ENCODE measurements at places on chromosomes 4 and X.

DNA sequence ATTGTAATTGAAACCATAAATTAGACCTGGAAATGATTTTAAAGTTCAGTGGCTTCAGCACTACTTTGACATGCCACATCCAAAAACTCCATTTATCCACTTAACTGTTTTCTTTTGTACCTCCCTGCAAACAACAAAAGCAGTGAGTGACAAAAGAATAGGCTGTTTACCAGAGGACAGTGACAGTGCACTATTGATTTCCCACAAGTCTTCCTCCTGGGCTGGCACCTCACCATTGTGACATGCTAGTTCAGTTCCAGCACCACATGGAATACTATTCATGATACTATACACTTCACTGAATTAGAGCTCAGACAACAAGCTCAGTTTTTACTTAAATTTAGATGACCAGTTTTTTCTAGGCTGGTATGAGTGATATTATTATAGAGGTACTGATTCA is 29.3 kb downstream of the MOSPD2 start:
- DNase-seq, result no peak

- peak; percentile 50 for DNase-seq
Measured at GRCh38 chr4:141133146-141133998, at the start of gene RNF150. Gene RNF150 (minus strand): TSS chr4:141133469.

- no peak for DNase-seq
Measured at GRCh38 chr4:71201817-71202576, 136.8 kb upstream of the SLC4A4 start.

DNA sequence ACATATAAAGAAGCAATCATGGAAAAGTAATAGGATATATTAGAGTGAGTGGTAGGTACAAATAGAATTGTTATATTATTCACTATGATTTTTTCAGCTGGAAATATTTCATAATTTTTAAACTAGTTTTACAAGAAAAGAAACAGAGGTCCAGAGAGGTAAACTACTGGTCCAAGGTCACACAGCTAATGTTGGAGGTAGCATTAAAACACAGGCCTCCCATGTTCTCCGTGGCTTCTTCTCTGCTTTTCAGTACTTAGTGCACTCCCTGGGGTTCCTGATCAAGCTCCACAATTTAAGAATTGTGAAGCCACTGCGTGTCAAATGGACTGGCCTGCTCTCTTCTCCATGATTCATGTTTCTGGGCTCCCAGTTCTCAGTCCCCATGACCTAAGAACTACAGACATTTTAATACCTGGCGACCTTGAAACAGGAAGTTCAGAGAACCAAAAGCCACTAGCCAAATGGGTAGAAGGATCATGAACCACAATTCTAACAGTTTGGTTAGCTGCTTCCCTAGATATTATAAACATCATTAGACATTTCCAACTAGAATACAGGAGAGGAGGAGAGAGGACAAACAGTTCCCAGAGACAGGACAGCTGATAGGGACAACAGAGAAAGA is 172.0 kb upstream of the KLF3 start:
- DNase-seq, result no peak

DNA sequence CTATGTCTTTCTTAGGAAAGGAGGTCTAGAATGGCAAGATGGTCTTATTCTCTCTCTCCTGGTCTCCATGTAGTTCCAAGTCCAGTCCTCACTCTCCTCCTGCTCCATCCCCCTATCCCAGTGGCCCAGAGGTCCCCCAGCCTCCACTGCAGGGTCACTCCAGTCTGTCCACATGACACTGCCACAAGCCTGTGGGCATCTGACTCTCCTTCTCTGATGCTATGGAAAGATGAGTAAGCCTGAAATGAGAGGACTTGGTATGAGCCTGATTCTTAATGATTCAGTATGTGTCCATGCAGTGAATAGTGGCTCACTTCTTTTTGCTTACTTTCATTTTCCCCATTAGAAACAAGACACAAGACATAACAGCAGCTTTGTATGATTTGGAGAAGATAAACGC is 516.8 kb upstream of the ADGRL3 start:
- DNase-seq, result no peak

GRCh38 chr4:76758996-76759395 is 138.9 kb downstream of the SOWAHB start:
- DNase-seq, result no peak

DNA sequence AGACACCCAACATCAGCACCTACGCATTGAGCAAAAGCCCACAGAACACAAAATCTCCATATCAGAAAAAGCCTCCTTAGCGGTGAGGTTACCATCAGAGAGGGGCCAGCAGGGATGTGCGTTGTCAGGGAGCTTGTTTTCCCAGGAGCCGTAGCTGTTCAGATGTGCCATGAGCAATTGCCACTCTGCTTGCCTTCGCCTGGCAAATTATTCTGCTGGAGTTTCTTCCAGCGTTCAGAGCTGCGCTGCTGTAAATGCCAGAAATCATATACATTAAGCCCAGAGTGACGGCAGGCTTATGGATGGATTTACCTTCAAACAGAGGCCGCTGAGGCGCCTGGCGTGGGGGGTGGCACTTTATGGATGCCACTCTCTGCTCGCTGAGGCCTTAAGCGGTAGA is 632.3 kb downstream of the BCOR start:
- DNase-seq, result no peak

DNA sequence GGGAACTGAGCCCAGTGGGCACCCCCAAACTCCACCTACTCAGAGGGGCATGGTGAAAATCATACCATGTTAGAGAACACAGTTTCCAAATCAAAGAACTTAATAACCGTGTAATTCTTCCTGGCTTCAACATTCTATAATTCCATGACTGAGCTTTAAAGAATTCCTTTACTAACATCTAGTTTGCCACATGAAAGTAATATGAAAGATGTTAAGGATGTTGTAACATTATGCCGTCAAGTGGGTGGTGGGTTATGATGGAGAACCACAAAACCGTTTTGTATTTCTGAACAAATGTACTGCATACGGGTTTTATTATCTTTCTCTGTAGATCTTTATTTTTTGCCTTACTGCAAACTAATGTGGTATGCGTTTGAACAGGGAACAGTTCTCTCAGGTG is 549.0 kb upstream of the MAGEB2 start:
- DNase-seq, result no peak

GRCh38 chr4:113756005-113756410 is 5.5 kb downstream of the CAMK2D start:
- DNase-seq, result peak; percentile 63

DNA sequence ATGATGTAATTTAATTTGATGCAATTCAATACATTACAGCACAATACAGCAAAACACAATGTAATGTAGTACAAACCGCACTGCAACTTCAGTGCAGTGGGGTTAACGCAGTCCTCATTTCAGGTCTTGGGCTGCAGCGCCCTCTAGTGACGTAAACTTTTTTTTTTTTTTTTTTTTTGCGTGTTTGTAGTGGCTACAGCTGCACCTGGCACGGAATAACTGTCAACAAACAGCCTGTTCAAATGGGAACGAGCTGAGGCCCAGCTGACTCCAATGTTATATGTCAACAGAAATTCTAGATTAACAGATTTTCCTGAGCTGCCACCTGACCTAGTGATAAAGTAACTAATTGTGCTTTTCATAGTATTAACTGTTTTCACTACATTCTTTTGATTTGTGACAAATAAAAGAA is 33.5 kb upstream of the RASSF6 start:
- peak; percentile 34 for DNase-seq

- DNase-seq, result no peak
Measured at GRCh38 chr4:123846561-123846960, 450.0 kb downstream of the SPRY1 start.

DNA sequence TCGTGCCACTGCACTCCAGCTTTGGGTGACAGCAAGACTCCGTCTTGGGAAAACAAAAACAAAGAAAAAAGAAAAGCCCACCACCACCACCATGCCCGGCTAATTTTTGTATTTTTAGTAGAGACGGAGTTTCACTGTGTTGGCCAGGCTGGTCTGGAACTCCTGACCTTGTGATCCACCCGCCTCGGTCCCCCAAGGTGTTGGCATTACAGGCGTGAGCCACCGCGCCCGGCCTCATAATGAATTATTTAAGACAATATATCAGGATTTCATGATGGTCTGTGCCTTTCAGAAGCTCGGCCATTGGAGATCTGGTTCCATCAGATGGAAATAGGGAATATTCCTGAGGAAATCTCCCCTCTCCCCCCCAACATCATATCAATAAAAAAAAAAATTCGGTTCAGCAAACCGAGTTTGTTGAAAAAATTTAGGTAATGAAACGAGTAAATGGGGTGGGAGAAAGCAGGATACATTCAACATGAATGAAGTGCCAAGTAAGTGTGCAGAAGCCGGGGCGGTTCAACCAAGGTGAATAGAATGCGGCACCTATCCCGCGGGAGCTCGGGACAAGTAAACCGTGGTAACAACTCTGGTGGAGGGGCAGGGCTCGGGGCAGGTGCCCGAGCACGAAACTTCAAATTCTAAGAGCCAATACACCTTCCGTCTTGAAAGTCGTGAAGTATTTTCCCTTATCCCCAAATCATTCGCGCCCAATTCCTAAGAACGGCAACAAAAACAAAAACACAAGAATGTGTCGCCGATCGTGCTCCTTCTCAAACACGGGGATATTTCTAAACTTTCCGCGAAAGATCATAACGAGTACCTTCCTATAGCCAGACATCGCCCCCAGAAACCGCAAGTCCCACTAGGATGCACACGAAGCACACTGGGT is 773 bp upstream of the TXLNG start:
- no peak for DNase-seq

- peak; percentile 72 for DNase-seq
Measured at GRCh38 chr4:48315728-48316630, 25.4 kb upstream of the SLAIN2 start.

DNA sequence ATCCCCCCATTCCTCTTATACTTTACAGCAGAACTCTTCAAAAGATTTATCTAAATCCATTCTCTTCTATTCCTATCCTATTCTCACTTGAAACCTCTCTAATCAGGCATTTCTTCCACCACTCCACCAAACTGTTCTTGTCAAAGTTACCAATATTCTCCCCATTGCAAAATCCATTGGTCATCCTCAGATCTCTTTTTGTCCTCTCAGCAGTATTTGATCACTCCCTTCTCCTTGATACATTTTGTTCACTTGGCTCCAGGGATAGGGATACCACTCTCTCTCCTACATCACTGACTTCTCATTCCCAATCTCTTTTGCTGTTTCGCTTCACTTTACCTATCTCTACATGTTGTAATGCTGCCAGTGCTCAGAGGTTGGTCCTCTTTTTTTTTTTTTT is 2.8 kb upstream of the MTMR8 start:
- DNase-seq, result no peak

- DNase-seq, result no peak
Measured at GRCh38 chr4:109649872-109650271, 53.4 kb downstream of the CASP6 start.

- no peak for DNase-seq
Measured at GRCh38 chr4:144688035-144688569, 42.1 kb downstream of the HHIP start.

- no peak for DNase-seq
Measured at GRCh38 chr4:136748773-136749172, 783.5 kb downstream of the PCDH18 start.

DNA sequence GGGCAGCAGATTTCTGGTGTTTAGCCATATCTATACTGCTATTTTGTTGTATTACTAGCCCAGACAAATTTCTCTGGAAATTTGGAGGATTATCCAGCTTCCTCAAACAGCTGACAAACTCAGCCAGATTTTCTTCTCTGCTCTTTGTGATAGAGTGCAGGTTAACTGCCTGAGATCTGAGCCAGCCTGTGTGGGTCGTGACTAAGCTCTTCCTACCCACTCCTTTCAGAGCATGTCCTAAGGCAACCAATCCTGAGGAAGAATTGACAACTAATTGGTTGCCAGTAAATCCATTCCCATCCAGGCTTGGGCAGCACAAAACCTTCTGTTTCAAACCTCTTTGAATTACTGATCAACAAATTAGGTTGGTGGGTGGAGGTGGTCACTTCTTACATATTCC is 2.5 kb upstream of the GABRA2 start:
- DNase-seq, result no peak

- no peak for DNase-seq
Measured at GRCh38 chr4:139611391-139611790, 54.2 kb upstream of the MGST2 start.

DNA sequence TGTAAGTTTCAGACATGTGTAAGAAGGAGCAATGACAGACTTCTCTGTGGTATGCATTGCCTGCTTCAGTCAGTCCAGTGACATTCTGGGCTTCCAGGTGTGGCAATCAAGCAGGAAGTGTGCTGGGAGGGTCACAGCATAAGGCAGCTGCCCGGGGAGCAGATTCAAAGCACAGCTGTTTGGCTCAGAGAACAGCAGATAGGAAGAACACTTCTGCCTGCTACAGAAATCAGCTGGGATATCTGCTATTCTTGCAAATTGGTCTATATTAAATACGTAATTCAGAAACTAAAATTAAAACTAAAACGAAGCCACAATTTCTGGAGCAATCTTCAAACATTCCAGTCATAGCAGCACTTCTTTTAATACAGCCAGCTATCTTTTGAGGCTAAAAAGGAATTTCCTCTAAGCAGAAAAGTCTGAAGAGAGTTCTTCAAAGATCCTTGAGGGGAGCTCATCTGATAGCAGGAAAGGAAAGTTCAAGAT is 47.5 kb upstream of the GALNT7 start:
- DNase-seq, result peak; percentile 53

- no peak for DNase-seq
Measured at GRCh38 chr4:85826060-85826678, 351.2 kb downstream of the ARHGAP24 start.

DNA sequence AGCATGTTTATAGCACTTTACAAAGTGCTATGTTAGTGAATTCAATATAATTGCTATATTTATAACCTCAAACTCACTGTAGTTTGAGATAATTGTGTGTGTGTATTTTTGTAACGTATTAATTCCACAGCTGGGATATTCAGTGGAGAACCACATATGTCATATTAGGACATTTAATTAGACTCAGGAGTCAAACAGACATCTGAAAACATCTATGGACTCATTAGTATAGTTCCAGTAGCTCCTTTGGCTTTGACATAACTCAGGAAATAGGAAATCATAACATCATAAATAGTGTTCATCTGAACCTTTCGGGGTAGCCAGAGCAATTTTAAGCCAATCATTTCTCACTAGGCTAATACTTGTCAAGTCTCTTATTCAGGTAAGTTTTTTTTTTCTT is 38.8 kb downstream of the NAA11 start:
- DNase-seq, result no peak

DNA sequence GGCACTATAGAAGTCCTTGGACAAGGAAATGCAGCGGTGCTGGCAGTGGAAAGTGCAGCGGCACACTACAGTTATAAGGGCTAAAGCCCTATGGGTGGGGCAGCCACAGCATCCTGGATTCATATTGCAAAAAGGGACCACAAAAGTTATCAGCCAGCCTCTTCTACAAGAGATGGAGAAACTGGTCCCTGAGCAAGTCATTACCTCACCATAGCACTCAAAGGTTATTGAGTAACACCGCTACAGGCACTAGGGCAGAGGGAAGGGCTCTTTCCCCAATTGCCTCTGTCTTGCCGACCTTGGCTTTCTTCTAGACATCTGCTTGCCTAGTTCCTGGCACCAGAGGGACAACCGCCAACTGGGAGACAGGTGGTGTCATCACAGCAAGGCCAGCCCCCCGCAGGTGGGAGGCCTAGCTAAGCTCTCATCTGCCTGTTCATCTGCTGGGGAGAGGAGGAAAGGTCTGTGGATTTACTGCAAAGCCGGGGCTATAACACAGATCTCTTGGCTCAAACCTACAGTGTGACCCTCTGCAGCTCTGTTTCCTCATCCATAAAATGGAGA is 600.0 kb downstream of the BCOR start:
- peak; percentile 60 for DNase-seq
